ENCODE measurements at places on chromosomes 6 and 20.

- peak; percentile 82 for DNase-seq
Measured at GRCh38 chr6:3484192-3484591, 27.3 kb upstream of the SLC22A23 start.

DNA sequence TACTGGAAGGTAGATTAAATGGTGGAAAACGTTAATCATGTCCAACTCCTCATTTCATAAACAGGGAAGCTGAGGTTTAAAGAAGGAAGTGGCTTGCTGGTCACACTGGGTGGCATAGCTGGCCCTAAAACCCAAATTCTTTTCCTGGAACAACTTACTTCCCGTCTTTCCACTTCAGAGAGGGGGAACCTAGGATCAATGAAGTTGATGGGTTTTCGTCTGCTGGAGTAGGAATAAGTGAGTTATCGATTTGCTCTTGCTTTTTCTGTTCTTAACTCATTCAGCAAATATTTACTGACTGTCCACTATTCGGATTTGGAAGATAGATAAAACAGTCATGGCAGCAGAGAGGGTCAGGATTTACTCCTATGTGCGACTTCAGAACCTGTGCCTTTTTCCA, 1.2 kb upstream of the SYS1 start:
- no peak for DNase-seq

DNA sequence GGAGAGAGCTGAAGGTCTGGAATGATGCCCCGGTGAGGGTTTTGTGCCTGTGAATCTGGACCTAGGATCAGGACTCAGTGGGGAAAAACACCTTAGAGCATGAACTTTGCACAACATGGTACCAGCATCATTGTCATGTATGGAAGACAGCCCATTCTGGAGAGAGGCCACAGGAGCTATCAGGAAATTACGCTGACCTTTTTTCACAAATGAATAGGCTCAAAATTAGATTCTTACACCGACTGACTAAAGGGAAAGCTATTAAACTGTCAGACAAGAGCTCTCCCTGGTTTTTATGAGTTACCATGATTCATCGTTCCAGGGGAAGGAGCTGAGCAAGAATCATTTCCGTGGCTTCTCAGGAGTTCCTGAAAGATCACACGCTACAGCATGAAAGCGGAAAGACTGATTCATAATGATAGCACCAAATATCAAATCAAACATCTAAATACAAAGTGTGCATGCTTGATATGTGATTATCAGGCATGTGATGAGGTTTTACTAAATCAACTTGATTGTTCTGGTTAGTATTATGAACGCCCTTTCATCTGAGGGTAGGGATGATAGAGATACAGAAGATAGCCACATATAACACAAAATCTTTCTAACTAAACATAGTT, 224.9 kb upstream of the SMLR1 start:
- peak; percentile 94 for DNase-seq

- no peak for DNase-seq
Measured at GRCh38 chr6:160500639-160501038, 152.5 kb downstream of the SLC22A3 start.

DNA sequence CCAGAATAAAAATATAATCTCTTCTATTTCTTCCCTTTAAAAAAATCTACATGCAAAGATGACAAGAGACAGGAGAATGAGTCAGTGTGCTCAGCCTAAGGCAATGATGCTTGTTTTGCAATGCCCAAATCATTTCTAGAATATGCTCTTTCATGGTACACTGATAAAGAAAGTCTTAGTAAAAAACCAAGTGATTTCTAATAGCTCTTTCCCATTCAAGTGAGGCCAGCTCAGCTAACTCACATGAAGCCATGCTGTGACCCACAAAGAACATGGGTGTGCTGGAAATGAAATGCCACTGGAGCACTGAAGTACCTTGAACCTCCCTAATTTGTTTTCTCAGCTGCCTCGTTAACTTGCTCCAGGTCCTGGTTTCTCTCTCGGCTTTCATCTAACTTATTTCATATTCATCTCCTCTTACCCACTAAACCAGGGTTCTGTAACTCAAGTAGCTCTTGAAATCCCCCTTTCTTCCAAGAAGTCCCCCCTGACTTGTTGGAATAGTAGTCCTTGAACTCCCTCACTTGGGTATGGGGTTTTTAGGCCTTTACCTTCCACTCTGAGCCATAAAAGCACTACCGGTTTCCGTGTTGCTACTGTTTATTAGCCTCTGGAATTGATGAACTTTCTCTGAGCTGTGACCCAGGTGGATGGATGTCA, 92.7 kb downstream of the IRF4 start:
- DNase-seq, result no peak

GRCh38 chr6:147548921-147549475, 40.5 kb downstream of the SAMD5 start:
- DNase-seq, result no peak

- DNase-seq, result peak; percentile 25
Measured at GRCh38 chr6:2037237-2037926, 208.0 kb downstream of the GMDS start.

GRCh38 chr20:44644230-44644617, 7.3 kb downstream of the ADA start:
- no peak for DNase-seq

DNA sequence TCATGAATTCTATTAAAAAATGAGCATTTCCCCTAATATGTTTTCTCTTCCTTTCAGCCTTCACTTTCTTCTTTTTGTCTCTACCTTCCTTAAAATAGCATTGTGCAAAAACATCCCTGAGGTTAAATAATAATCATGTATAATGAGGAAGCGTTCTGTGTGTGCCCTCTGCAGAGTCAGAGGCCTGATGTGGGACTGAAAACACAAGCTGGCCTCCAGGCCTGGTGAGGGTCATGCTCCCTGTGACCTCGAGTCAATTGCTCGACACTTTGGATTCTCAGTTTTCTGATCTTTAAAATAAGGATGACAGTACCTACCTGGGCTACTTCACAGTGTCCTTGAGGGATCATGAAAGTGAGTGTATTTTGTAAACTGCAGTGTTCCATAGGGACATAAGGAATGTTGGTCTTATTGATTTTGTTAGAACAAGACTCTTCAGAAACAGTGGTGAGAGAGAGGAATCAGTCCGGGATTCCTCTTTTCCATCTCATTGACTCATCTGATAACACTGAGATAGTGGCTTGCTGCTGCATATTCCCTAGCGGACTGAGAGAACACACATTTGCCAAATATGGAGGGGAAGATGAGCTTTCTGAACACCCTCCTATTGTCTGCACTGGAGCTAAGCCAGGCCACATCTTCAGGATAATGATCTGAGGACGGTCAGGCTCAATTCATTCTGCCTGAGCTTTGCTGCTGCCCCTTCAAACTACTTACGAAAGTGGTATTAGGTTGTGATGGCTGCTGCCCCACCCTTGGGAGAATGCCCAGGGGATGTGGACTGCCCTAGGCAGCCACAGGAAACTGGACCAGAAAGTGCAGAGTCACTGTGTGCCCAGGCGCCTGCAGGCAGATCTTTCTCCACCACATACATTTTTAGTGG, 39.6 kb upstream of the PDE7B start:
- DNase-seq, result peak; percentile 22

GRCh38 chr6:11592294-11592906, 54.9 kb downstream of the TMEM170B start:
- DNase-seq, result no peak

DNA sequence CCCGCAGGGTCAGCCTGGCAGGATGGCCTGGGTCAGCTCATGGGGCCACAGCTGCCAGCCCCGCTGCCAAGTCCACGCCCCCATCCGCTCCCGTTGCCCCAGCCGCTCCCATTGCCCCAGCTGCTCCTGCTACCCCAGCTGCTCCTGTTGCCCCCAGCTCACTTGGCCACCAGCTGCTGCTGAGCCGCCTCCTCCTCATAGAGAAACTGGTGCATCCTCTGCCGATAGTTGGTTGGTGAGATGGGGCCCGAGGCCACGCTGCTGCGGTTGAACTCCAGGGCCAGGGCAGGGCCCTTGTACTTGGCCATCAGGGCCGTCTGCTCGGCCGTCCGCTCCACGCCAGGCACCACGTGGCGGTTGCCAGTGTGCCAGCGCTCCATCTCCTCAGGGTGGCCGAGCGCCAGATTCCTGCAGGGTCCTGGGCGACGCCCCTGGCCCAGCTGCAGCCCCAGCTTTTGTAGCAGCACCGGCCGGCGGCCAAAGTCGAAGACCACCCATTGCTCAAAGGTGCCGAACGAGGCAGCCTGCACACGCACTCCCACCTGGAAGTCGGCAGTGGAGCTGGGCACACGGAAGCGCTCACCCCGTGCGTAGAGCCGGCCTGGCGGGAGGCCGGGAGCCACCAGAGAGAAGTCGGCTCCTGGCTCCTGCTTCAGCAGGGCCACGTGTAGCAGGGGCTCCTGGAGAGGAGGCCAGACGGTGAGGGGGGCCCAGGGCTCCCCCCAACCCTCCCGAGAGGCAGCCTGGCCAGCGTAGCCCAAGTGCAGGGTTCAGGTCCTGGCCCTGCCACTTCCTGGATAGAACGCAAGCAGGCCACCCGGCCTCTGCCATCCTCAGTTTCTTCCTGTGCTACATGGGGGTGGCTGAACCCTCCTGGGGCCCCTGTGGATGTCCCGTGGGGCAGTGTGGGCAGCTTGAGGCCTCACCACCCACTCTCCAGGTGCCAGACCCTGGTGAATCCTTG, 4.8 kb downstream of the HELZ2 start:
- no peak for DNase-seq

DNA sequence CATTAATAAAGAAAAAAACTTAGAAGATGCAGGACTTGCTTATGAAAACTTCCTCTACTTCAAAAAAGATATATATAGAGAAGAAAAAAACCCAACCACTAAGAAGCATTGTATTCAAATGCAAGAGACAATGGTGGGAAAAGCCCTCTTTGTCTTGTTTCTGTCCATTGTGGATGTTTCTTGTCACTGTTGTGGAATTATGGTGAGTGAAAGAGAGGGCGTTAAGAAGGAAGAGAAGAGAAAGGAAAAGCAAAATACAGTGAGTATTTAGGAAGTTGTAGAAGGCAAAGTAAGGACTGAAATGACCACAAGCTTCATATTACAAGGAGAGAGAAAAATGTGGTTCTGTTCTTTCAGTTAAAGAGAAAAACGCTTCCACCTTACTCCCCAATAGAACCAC, 14.1 kb upstream of the THBD start:
- DNase-seq, result no peak

- no peak for DNase-seq
Measured at GRCh38 chr20:3667434-3668037, 4.3 kb upstream of the GFRA4 start.

DNA sequence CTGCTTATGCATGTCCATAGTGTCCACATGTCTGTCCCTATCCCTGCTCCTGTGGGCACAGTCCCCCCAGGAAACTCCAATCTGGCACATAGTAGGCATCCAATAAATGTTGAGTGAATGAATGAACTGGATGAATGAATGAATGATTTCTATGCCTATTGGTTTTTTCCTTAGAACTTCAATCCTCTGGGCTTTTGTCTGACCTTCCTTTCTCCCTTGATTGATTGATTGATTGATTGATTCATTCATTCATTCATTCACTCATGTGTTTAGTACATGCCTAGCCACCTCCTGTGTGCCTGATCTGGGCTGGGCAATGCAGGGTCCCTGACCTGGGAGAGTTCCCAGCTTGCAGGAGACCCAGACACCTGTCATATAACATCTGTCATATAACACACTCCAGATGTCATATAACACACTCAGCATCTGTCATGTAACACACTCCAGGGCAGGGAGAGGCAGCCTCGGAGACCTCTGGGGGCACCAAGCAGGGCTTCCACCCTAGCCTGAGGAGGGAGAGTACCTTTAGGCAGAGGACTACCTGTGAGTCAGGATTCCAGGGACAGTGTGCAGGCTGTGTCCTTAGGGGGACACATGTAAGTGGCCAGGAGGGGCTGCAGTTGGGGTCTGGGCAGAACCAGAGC, 17.9 kb downstream of the VSTM2L start:
- no peak for DNase-seq

GRCh38 chr6:68173616-68174015, 461.5 kb upstream of the ADGRB3 start:
- DNase-seq, result peak; percentile 15

- DNase-seq, result no peak
Measured at GRCh38 chr6:28010526-28010925, 53.5 kb downstream of the OR2B6 start.
